ENCODE measurements at places on chromosomes 4 and X.

DNA sequence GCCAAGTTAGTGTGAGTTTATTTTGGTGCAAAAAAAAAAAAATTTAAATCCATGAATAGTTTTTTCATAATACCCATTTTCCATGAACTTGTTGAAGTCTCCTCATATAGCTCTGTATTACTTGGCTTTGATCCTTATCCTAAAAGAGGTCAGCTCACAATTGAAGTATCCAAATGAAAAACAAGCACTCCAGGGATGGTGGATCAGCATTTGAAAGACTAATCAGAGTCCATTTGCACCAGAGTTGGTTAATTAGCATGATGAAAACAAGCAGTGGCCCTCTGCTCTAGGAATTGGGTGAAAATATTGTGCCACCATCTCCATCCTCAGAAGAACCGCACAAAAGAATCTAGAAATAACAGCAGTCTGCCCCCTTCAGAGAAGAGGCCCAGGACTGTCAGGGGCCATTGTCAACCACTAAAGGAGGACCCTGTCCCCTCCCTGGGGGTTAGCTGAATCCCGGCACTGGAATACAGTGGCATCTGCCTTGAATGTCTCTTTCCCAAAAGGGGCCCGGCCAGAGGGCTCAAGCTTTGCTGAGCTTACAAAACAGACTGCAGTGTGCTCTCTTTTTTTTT, 24.7 kb downstream of the SH3KBP1 start:
- DNase-seq: no peak

DNA sequence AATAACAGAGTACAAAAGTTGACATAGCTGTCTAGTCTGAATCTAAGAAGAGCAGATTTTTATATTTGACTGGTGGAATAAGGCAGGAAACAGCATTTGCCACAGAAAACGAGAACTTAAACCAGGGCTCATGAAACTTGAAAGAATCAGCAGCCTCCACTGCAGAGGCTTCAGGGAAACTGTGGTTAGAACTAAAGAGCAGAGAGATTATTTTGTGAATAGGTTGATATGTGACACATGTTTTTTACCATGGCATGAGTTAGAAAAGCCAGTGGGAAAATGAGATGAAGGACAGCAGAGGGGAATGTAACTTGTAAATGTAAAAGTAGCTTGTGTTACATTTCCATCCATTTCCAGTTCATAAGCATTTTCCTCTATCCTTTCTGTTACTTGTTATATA, 63.7 kb upstream of the CAMK2D start:
- no peak for DNase-seq

DNA sequence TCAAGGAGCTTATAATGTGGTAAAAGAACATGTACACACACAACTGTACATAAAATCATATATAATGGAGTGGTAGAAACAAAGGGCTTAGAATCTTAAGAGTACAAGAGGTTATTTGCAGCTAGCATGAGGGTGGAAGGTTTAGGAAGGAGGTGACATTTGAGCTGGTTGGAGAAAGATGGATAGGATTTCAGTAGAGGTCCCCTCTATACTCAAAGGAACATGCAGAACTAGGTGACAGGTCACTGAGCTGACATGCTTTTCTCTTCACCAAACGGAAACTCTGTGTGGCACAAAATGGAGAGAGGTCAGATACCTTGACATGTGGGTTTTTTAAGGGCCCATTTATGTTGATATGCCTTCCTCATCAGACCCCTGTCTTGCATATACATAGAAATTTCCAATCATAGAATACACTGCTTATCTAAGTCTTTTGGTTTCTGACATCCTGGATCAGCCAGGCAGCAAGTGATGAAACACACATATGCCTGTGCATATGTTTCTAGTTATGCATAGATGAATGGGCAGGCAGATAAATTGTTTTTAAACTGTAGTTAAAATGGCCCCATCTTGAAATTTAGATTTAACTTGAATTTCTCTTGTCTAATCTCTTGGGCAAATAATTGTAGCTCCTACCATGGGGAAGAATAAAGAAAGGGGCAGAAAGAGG, 29.3 kb downstream of the CLCN5 start:
- DNase-seq: no peak

DNA sequence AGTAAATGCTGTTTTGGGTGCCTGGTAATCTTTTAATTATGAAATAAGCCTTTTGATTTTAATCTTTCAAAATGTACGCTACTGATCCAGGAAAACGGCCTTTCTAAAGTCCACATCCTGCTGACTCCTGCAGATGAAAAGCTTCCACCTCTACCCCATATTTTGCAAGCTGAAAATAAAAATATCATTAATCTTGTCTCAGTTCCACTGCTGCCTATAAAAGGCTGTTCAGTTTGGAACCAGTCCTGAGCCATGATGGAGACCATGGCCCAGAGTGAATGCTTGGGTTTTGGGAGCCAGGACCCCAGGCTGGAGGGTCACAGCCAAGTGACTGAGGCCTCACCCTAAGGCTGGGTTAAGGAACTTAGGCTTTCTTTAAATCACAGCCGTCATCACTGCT, 110.8 kb downstream of the AFF1 start:
- DNase-seq: no peak

DNA sequence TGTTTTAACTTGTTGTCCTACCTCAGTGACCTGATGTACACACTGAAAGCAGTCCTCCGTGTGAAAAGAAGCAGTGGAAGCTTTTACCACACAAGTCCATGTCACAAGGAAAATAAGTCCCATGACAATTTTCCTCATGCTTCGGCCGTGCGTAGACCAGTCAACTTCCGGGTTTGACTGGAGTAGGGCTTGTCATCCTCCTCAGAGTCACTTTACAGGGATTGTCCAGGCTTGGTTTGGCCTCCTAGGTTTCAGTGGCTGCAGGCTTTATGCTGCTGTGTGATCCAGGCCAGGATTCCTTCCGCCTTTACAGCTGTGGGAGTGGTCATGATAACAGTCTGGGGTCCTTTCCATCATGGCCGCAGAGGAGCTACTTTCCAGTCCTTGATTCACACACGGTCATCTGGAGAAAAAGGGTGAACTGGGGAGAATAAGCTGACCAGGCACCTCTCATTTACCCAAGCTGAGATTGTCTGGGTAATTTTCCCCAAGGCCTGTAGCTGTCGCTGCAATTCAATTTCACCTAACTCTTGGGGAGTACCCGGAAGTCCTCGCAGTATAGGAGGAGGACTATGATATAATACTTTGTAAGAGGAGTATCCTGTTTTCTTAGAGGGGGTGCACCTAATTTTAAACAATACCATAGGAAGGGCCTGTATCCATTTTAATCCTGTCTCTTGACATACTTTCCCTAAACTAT, 206.1 kb upstream of the KLF8 start:
- no peak for DNase-seq

GRCh38 chr4:48103483-48104139, 30.4 kb downstream of the TXK start:
- DNase-seq: no peak

All from stimulated activated CD8-positive, alpha-beta memory T cell treated with anti-CD3 and anti-CD28 coated beads, Interleukin-4, amount 100 ng/mL, for 1 hour (primary cell).